ENCODE measurements at places on chromosomes 6 and 20. TPM values are rescaled to one million over a fixed set of nuclear protein-coding genes. Genes with fewer than 3 reads are reported as not detected.

SPATA25 gene
- total RNA-seq: 3.0 TPM

MEI4 gene
- 0.23 TPM for total RNA-seq

GRCh38 chr6:21132856-21133838, 460.4 kb upstream of the SOX4 start:
- H3K36me3 ChIP-seq: no peaks in the 10 kb centered on the region
- DNase-seq: no peak
- no peak overlapping the region for H3K27ac ChIP-seq
- H3K4me3 ChIP-seq: no peak overlapping the region
- H3K4me1 ChIP-seq: peaks cover 14% of the 10 kb centered on the region

GRCh38 chr20:16129411-16129810, 443.8 kb downstream of the KIF16B start:
- H3K36me3 ChIP-seq: no peaks in the 10 kb centered on the region
- H3K4me1 ChIP-seq: no peaks in the 10 kb centered on the region
- no peak for DNase-seq
- H3K27me3 ChIP-seq: no peaks in the 10 kb centered on the region
- no peak overlapping the region for H3K27ac ChIP-seq

- H3K36me3 ChIP-seq: no peaks in the 10 kb centered on the region
- peaks cover 5% of the 10 kb centered on the region for H3K27me3 ChIP-seq
- H3K27ac ChIP-seq: no peak overlapping the region
- DNase-seq: no peak
- H3K4me3 ChIP-seq: no peak overlapping the region
Observed at GRCh38 chr6:111918825-111919224, 45.6 kb upstream of the FYN start.
